NCI-H2081 (cell line): ENCODE measurements at places on chromosomes 1 and 21.

- no peak for DNase-seq
Measured at GRCh38 chr1:198915327-198916231, 276.7 kb downstream of the PTPRC start.

GRCh38 chr1:17538428-17539117 lies 925 bp upstream of the ARHGEF10L start:
- no peak for DNase-seq

DNA sequence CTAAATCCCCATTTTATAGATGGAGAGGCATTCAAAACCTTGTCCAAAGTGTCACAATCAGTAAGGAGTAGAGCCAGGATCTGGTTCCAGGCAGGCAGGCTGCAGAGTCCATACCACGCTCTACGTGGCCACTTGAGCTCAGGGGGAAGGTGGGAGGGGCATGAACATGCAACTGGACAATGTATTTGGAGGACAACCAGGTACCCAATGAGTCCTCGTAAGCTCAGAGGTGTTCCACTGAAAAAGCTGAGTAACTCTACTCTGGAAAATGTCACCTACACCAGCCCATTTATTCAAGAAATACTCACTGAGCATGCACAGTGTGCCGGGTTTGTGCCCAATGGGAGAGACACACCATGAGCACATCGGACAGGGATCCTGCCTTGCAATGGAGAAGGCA lies 11.2 kb upstream of the GUCA2B start:
- no peak for DNase-seq

DNA sequence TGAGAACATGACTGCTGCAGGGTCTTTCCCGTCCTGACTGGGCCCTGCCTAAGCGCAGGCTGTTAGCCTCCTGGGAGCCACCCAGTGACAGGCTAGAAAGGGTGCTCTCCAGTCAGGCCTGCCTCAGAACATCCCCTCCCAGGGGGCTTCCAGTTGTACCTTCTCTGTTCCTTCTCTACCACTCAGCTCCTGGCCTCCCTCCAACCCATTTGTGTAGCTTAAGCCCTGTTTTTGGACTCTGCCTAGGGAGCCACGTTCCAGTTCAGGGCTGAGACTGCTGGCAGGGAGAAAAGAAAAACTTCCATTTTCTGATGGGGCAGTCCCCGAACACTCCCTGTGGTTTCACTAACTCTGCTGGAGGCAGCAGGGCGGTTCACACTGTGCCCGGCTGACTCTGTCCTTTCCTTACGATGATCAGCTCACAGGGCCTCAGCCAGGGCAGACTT lies 15.3 kb upstream of the POU3F1 start:
- DNase-seq = no peak

DNA sequence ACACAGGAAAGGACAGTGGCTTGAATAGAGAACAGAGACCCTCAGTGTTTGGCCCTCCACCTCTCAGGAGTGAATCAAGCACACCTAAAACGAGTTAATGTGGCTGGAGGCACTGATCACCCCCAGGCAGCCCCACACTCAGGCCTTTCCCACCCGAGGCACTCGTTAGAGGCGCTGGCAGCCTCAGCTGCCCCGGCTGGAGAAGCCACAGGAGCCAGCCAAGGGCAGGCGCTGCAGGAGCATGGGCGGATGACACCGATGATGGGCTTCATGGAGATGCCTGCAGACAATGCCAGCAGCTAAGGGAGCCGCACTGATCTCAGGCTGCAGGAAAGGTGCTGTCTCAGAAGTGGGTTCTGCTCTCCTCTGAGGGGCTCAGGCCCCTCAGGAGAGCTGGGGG lies 24.1 kb upstream of the ABCG1 start:
- DNase-seq = no peak

DNA sequence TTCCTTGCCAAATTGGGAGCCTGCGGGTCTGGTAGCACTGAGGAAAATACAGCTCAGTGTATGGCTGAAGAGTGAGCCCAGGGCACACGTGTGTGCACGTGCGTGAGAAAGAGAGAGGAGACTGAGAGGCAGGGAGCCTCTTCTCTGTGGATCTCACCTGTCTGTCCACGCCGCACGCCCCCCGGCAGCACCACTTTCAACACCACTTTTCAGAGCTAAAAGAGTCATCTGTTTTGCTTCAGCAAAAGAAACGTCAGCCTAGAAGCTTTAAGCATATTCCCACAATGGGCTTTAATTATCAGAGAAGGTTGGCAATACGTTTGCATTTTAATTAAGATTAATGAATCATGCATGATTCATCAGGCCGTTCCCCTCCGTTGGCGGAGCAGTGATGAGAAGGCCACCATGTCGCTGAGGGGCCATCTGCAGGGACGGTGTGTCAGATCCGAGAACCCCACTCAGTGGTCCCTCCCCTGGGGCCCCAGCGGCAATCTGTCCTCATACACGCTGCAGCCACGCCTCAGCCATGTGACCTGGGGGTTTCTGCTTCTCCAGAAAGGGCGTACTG lies 56.8 kb downstream of the SIK1 start:
- DNase-seq = no peak

DNA sequence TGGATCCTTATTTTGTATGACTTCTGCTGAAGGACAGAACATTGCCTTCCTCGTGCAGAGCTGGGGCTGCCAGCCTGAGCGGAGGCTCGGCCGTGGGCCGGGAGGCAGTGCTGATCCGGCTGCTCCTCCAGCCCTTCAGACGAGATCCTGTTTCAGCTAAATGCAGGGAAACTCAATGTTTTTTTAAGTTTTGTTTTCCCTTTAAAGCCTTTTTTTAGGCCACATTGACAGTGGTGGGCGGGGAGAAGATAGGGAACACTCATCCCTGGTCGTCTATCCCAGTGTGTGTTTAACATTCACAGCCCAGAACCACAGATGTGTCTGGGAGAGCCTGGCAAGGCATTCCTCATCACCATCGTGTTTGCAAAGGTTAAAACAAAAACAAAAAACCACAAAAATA lies 27.5 kb upstream of the KDM4A start:
- DNase-seq = no peak

GRCh38 chr1:81115422-81115821 lies 685.3 kb upstream of the ADGRL2 start:
- peak; percentile 5 for DNase-seq

GRCh38 chr1:30373471-30374399 lies 349.6 kb downstream of the MATN1 start:
- DNase-seq = no peak

- DNase-seq = no peak
Measured at GRCh38 chr1:171017426-171017825, 73.3 kb upstream of the FMO3 start.

- DNase-seq = no peak
Measured at GRCh38 chr21:37159053-37159776, 86.2 kb downstream of the TTC3 start.

DNA sequence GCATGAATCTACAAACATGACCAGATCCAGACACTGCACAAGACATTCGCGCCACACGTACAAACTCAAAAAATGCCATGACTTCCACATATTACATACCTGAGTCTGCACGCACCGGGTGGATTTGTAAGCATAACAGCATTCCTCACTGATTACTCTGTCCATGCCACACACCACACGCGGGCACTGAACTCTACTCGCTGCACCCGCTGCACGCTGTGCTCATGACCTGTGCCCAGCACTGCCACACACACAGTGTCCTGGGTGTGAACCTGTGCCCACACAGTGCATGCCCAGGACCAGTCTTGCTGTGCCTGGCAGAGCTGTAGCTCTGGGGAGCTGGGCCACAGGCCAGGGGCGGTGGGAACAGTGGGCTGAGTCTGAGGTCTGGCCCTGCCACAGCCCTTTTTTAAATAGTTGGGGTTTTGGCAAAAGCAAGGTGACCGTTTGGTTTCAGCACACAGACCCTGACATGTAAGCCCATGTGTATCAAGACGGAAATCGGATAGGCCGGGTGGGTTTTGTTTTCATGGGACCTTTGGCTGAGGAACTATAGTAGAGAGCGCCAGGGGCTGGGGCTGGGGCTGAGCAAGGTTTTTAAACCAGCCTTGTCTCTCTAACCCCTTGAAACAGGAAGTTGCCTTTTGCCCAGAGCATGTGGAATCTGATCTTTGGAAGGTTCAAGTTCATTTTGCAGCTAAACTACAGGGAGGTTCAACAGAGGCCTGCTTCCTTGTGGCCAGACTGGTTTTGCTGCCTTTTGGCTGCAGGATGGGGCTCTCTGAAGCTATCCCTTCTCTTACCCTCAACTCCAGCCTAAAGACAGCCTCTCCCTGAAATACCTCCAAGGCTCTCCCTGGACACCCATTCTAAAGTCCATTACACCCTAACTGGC lies 12.3 kb upstream of the GOLT1A start:
- DNase-seq = no peak

- peak; percentile 92 for DNase-seq
Measured at GRCh38 chr1:185316163-185317033, 645 bp downstream of the IVNS1ABP start.

GRCh38 chr1:41161846-41162245 lies 80.3 kb downstream of the SCMH1 start:
- no peak for DNase-seq

DNA sequence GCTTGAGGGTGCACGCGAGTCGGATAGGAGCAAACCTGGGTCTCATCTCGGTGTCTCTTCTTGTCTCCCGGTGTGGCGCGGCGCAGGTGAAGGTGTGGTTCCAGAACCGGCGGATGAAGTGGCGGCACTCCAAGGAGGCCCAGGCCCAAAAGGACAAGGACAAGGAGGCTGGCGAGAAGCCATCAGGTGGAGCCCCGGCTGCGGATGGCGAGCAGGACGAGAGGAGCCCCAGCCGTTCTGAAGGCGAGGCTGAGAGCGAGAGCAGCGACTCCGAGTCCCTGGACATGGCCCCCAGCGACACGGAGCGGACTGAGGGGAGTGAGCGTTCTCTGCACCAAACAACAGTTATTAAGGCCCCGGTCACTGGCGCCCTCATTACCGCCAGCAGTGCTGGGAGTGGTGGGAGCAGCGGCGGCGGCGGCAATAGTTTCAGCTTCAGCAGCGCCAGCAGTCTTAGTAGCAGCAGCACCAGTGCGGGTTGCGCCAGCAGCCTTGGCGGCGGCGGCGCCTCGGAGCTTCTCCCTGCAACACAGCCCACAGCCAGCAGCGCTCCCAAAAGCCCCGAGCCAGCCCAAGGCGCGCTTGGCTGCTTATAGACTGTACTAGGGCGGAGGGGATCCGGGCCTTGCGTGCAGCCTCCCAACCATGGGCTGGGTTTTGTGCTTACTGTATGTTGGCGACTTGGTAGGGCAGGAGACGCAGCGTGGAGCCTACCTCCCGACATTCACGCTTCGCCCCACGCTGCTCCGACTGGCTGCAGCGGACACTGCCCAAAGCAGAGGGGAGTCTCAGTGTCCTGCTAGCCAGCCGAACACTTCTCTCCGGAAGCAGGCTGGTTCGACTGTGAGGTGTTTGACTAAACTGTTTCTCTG lies 5.1 kb downstream of the HLX start:
- DNase-seq = no peak

GRCh38 chr1:93976711-93977597 lies 67.7 kb upstream of the GCLM start:
- no peak for DNase-seq

GRCh38 chr1:234216116-234216703 lies 157.0 kb upstream of the COA6 start:
- DNase-seq = no peak

DNA sequence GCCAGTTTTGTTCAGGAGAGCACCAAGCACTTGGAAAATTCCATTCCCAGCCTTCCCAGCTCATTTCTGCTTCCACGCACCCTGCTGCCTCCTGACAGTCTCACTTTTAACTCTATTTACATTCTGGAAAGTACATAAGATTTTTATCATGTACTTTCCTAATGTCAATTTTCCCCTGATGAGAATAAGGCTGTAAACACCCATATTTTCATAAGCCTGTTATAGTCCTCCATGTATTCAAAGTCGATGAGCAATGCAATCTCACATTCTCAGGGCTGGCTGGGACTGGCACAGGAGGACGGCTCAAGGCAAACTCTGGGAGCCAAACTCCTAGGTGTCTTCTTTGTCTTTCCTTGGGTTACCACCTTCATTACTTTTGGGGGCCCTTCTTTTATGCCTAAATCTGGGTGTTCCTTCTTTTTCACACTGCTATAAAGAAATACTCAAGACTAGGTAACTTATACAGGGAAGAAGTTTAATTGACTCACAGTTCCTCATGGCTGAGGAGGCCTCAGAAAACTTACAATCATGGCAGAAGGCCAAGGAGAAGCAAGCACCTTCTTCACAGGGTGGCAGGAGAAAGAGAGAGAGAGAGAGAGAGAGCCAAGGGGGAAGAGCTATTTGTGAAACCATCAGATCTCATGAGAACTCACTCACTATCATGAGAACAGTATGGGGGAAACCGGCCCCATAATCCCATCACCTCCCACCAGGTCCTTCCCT lies 94.6 kb downstream of the IGSF21 start:
- DNase-seq = no peak

- DNase-seq = no peak
Measured at GRCh38 chr1:158163000-158163947, 17.4 kb upstream of the CD1D start.

DNA sequence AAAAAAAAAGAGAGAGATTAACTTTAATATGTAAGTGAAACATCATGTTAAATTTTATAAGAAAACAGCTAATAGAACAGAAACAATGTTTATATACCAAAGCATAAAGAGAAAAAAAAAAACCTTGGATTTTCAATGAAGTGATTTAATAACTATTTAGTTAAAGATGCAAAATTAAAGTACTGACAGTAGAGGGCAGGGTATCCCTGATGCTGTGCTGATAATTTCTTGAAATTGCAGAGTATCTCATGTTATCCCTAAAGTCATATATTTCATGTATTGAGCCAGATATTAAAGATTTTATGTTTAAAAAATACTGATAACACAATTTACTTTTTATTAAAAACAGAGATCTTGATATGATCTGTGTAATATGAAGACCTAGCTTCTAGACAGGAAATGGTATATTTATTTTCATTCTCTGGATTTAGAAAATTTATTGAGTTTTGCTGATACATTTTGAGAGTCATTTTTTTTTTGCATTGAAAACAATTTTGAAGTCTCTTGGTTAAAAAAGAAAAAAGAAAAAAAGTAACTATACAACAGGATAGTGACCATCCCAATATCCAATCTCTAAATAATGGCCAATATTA lies 273.2 kb downstream of the USP25 start:
- DNase-seq = no peak

GRCh38 chr1:26418865-26419349 lies 8.3 kb downstream of the LIN28A start:
- DNase-seq = no peak

- DNase-seq = no peak
Measured at GRCh38 chr1:209490013-209490412, 93.5 kb upstream of the CAMK1G start.

DNA sequence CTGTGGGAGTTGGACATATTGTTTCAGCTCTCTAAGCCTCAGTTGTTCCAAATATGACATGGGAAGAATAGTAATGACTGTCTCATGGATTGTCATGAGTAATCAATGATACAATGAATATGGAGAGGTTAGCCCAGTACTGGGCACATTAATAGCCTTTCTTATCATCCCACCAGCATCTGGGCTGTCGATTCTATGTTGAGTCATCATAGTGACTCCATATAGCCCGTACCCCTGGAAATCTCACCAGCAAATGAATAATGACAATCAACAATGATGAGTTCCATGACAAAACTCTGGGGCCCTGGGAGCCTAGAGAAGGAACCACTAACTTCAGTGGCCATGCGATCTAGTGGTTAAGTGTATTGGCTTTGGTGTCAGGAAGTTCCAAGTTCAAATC lies 39.7 kb upstream of the GJB5 start:
- no peak for DNase-seq

- DNase-seq = no peak
Measured at GRCh38 chr1:210686841-210687240, 358.1 kb downstream of the HHAT start.
